Osteoblast (primary cell): ENCODE measurements at places on chromosomes 16 and 17. TPM values are rescaled to one million over a fixed set of nuclear protein-coding genes. Genes with fewer than 3 reads are reported as not detected.

GRCh38 chr17:47701608-47702007, 7.6 kb downstream of the TBKBP1 start:
- DNase-seq: no peak

DNA sequence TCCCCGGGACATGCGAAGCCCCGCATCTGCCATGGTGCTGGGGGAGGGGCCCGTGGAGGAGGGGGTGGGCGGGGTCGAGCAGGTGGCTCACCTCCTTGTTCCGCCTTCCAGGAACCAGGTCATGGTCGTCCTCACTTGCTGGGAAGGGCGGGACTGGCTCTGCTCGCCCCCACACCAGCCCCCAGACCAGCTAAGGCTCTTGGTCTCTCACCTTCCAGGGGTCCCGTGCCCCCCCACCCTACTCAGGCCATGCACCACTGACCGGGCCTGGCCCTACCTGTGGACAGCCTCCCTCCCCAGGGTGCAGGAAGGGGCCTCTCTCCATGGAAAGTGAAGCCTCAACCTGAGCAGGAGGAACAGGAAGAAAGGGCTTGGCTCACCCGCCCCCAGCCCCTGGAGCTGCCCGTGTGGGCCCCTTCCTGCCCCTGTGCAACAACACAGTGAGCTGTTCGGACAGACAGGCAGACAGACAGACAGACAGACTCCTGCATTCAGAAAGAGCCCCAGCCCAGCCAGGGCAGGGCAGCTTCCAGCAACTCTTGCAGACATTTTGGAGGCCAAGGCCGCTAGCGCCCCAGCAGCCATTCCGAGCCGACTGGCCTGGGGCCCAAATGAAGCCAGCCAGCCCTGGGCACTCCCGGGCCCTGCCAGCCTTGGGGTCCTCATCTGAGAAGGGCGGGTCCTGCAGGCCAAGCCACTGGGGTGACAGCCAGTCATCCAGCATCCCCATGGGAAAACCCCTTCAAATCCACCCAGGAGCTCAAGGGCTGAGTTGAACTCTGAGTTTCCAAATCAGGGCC, 8.1 kb upstream of the KREMEN2 start:
- peak; percentile 73 for DNase-seq

- peak; percentile 71 for DNase-seq
Observed at GRCh38 chr17:7837408-7838088, 3.5 kb downstream of the KDM6B start.

DNA sequence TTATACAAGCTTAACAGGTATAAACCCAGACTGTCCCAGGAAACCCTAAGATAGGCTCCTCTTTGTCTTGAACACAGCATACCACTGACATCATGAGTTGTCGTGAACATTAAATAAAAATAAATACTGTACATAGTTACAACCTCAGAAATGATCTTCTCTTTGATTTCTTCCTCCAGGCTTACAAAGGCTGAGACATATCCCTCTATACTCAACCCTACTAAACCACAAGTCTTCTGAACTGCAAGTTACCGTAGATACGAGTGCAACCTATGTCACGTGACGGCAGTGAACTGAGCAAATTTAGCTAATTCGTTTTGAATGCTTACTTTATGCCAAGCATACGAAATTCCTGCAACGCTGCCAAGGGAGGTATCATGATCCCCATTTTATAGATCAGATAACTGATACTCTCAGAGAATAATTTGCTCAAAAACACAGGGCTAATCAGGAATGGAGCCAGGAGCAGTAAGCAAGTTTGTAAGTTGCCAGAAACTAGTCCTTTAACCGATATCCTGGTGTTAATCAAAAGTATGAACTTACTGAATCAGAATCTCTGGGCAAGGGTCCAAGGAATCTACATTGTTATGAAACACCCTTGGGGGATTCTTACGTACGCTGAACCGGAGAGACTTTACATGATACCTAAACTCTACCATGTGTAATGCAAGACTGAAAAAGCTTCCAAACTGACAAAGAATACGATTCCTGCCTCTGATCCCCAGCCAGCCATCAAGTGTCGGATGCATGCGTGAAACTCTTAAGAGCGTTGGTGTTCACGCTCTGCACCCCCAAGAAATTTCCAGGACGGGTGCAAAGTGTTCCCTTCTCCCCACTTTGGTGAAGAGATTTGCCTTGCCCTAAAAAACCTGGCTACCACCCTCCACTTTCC, 106.2 kb downstream of the XYLT1 start:
- DNase-seq: peak; percentile 36

DNA sequence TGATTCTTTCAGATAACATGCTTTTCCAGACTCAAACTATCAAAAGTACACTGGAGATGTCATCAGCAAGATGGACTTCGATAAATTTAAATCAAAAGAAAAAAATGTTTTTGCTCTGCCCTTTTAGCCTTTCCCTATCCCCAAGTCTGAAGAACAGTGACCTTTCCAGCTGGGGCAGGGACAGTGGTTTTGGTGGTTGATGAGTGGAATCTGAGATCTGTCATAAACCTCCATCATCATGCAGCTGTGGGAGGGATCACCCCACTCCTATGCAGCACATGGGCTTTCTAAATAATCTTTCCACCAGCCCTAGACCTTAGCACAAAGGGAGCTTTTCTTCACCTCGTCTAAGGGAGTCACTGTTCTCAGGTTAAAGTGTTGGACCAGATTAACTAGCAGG, 869.5 kb upstream of the SOX9 start:
- no peak for DNase-seq

GRCh38 chr16:84109598-84110335, 7.0 kb downstream of the MBTPS1 start:
- DNase-seq: no peak

GRCh38 chr16:67384778-67385510, 8.4 kb downstream of the TPPP3 start:
- peak; percentile 67 for DNase-seq

GRCh38 chr16:86375364-86375763, 135.0 kb upstream of the FOXF1 start:
- peak; percentile 60 for DNase-seq

DNA sequence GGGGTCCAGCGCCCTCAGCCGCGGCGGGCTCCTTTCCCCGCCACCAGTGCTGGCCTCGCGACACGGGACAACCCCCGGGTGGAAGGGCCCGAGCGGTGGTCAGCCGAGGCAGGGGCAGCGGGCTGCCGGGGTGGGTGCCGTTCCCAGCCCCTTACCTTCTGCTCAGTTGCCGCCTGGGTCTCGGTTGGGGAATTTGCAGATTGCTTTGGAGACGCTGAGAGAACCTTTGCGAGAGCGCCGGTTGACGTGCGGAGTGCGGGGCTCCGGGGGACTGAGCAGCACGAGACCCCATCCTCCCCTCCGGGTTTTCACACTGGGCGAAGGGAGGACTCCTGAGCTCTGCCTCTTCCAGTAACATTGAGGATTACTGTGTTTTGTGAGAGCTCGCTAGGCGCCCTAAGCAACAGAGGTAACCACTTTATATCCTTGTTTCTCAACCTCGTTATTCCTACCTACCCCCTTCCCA, 381 bp downstream of the CTNS start:
- peak; percentile 87 for DNase-seq

- no peak for DNase-seq
Observed at GRCh38 chr17:13775450-13775849, 173.7 kb upstream of the HS3ST3A1 start.

- DNase-seq: no peak
Observed at GRCh38 chr16:58385218-58385773, 7.0 kb upstream of the GINS3 start.

Gene PERCC1
- not detected in 2 replicates for total RNA-seq

DNA sequence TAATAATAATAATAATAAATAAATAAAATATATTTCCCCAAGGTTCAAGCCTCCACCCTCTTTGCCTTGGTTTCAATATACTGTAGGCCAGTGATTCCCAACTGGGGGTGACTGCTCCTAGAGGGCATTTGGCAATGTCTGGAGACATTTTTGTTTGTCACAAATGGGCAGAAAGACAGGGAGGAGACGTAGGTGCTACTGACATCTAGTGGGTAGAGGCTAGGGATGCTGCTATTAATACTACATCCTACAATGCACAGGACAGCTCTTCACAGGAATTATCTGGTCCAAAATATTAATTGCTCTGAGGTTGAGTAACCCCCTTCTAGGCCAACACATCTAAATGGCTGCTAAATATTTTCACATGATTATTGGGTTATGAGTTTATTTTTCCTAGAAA, 12.8 kb upstream of the PRR14 start:
- no peak for DNase-seq

DNA sequence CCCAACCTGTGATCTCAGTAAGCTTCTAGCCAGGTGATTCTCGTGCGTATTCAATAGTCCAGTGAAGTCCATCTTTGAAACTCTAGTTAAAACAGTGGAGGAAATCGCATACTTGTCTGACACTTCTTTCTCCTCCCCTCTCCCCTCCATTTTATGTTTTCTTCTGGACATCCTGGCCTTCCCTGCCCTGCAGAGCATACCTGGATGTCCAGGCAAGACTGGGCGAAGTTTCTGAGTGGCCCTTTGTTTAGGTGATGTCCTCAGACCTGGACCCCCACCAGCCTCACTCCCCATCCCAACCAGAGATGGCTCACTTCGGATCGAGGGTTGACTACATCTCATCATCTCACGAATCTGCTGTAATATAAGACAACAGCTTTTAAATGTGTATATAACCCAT, 65.7 kb downstream of the CCDC182 start:
- no peak for DNase-seq

Gene PRAC1
- 0.88 TPM in 1 of 2 replicates, not detected in the other for total RNA-seq

Gene SECTM1
- 5.8 and 11.5 TPM in 2 replicates for total RNA-seq

Gene DRC3
- total RNA-seq: 1.8 and 2.9 TPM in 2 replicates

- DNase-seq: no peak
Observed at GRCh38 chr16:2761472-2761871, 9.0 kb downstream of the SRRM2 start.

GRCh38 chr17:81412490-81413093, 17.3 kb downstream of the BAHCC1 start:
- no peak for DNase-seq

Gene HLF
- total RNA-seq: under 0.01 TPM in 2 replicates

Gene CNTNAP4
- total RNA-seq: under 0.01 TPM in 2 replicates
